ENCODE measurements at places on chromosomes 5 and 9. TPM values are rescaled to one million over a fixed set of nuclear protein-coding genes. Genes with fewer than 3 reads are reported as not detected.

- DNase-seq = no peak
Observed at GRCh38 chr5:165714598-165714997, 2209.2 kb downstream of the MAT2B start.

Gene TPPP
- 0.13 TPM for total RNA-seq

Gene ARL14EPL
- under 0.01 TPM for total RNA-seq

DNA sequence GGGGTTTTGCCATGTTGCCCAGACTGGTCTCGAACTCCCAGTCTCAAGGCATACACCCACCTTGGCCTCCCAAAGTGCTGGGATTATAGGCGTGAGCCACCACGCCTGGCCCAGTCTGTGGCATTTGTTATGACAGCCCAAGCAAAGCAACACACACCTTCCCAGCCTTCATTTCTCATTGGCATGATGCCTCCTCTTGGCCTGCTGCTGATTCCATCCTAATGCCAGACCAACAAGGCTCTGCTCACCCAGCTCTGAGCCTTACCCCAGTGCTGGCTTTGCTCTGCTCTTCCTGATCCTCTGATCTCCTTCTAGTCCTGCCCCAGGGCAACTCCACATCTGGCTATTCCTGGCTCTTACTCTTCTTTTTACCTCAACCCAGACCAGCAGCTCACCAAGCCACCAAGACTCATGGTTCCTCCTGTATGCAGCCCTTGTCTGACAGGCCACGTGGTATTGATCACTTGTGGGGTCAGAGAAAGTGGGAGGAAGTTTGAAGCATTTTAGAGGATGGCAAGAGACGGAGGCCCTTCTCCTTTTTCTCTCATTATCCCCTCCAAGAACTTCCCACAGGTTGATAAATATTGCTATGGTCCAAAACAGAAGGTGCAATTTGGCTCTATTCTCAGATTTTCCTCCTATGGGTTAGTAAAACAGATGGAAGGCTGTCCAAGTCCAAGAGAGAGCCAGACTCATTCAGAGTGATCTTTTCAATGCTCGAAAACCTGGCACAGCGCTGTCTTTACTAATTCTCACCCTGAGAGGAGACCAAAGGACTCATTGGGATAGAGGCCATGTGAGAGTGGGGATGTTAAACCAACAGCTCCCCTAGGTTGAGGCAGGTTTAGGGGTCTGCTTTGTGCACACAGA lies 958 bp downstream of the CD180 start:
- DNase-seq = no peak

DNA sequence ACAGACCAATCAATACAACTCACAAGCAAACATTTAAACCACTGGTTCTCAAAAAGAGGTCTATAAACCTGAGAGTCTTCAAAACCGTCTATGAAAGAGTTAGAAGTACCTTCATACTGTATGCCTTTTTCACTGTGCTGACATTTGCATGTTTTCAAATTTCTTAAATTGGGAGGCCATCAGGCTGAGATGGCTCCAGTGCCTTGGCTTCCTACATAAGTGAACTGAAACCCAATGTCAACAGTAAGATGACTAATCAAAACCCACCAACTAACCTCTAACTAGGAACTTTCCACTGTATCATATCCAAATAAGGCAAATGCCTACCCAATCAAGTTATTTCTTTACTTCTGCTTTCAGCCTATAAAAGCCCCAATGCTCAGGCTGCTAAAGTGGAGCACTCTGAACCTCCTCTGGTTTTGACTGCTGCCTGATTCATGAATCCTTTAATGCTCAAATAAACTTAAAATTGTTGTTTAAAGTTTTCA lies 35.1 kb downstream of the FAM13B start:
- DNase-seq = peak; percentile 5

DNA sequence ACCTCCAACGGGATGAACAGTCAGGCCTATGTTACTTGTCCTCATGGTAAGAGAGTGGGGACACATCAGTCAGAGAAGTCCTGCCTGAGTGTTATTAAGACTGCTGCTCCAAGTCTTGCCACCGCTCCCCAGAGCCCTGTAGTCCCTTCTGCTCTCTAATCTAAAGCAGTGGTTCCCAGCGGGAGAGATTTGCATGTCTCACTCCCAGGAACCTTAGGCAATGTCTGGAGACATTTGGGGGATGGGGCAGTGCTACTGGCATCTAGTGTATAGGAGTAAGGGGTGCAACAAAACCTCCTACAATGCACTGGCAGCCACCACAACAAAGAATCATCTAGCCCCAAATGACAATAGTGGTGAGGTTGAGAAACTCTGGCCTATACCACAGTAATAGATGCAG lies 2.6 kb upstream of the SVEP1 start:
- no peak for DNase-seq
